ENCODE measurements at places on chromosomes 2 and 18. TPM values are rescaled to one million over a fixed set of nuclear protein-coding genes. Genes with fewer than 3 reads are reported as not detected.

DNA sequence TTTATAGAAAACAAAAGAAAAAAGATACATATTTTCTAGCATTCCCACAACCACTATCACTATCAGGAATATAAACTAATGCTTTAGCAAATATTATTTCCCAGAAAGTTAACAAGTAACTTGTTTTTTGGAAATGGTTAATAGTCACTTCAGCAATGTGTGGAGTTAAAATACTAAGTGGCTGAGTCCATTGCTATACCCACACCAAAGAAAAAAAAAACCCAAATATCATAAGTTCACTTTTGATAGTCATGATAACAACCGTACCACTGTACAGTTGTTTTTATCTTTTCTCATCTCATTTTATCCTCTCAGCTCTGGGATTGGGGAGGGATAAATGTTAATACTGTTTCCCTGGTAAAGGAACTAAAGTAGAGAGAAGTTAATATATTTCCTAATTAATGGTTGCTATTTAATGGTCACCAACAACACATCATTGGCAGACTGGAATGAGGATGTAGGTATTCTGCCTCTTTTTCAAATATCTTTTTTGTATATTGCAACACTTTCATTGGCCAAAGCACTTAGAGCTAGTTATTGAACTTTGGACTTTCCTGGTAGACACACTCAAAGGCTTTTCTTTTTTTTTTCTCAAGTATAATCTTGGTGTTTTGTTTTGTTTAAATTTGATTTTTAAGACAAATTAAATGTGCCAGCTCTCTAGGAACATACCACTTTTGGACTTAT is 18.4 kb upstream of the KANSL1L start:
- DNase-seq = no peak

DNA sequence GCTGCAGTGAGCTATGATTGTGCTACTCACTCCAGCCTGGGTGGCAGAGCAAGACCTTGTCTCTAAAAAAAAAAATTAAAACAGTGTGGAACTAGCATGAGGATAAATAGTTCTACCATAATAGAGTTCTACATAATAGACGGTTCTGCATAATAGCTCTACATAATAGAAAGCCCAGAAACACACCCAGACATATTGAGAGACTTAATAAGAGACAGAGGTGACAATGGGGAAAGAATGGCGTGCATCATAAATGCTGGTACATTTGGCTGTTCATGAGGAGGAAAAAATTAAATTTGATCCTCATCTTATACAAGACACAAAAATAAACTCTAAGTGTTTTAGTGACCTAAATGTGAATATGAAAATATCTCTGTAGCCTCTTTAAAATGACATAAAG is 58.5 kb downstream of the PTRHD1 start:
- DNase-seq = no peak

DNA sequence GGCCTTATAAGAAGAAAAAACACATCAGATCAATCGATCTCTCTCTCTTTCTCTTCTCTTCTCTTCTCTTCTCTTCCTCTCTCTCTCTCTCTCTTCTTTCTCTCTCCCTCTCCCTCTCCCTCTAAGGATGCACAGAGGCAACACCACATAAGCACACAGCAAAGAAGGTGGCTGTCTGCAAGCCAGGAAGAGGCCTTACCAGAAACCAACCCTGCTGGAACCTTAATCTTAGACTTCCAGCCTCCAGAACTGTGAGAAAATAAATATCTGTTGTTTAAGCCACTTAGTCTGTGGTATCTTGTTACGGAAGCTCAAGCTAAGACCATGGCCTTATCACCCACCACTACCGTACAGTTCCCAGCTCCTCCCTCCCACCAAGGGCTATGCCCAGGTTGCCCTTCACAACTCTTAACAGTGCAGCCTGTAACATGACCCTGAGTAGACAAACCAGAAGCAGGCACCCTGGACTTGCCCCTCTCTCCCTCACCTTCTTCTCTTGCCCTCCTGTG is 25.2 kb upstream of the TMEM237 start:
- DNase-seq = no peak

Gene EGR4
- 14.9 TPM for total RNA-seq

DNA sequence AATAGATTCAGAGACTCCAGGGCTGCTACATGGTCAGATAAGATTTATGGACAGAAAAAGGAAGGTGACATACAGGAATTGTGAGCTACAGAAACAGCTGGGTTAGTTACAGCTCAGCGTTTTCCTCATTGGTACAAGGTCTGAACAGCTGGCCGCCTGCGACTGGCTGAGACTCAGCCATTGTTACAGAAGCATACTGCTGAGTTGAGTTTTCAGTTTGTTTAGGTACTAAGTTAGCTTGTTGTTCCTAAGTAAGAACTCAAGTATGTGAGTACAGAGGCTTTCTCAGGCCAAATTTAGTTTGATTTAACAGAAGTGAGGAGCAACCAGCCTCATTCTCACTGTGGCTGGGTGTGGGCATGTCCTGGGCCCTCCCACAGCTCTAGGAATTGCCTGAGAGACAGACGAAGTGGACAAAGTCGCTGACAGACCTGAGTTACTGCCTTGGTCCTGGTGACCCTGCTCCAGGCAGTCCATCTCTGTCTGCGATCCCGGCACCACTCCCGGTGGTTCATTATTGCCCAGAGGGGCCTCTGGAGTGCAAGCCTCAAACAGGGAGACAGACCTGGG is 27.8 kb upstream of the RHOB start:
- no peak for DNase-seq

Gene OSBPL6
- 2.6 TPM for total RNA-seq

DNA sequence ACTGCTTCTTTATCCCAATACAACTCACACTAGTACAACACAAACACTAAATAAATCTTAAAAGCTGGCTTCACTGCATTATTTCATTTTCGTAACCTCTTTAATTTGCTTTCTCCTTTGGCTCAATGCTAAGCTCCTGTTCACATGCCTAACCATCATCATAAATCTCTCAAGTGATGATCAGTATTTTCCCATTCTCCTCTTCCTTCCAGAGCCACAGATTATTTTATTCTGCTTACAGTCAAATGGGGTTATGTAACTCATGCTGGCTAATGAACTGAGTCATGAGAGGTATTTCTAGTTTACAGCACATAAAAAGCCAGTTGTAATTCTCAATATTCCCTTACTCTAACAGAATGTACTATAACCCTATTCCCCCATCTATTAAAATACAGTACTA is 350.4 kb upstream of the ZC3H15 start:
- no peak for DNase-seq

GRCh38 chr2:62303788-62304187 is 107.9 kb downstream of the B3GNT2 start:
- no peak for DNase-seq

Gene NDC80
- 15.4 TPM for total RNA-seq

Gene IL1RL1
- total RNA-seq = 5.8 TPM

DNA sequence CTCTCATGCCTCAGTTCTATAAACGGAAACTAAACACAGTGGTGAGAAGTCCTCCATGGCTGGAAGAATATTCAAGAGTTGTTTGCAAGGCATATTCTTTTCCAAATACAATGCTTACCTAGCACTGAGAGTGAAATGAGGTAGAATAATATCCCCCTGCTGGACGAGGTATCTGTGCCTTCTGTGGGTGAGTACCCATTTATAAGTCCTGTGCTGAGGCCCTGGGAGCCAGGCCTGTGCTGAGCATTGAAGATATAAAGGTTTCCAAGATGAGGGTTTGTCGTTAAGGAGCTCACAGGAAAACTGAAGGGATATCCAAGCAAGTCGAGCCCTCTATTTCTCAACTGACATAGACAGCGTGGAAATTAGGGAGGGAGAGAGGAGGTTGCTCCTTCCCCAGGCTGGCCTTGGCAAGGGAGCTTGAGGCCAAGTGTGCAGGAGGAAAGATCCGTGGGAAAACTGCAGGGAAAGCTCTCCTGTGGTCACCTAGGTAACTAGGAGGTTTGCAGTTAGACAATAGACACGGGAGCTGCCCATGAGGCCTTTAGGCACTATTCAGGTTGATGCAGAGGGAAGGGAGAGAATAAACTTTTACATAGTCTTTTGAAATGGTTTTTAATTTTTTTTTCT is 17.6 kb downstream of the PTPRM start:
- DNase-seq = no peak

- no peak for DNase-seq
Observed at GRCh38 chr2:227862741-227863588, 8.5 kb upstream of the DAW1 start.

- DNase-seq = no peak
Observed at GRCh38 chr18:3538456-3538855, 88.5 kb downstream of the TGIF1 start.

GRCh38 chr2:152558158-152558984 is 158.9 kb downstream of the PRPF40A start:
- DNase-seq = no peak

GRCh38 chr2:159616286-159616701 is at the start of gene BAZ2B:
Gene BAZ2B, minus strand, starts transcription at chr2:159616548. Its CDS starts 137,829 bp downstream, at chr2:159478719.
- DNase-seq = peak; percentile 60

- peak; percentile 29 for DNase-seq
Observed at GRCh38 chr2:207767461-207768167, 2.1 kb downstream of the FZD5 start.

DNA sequence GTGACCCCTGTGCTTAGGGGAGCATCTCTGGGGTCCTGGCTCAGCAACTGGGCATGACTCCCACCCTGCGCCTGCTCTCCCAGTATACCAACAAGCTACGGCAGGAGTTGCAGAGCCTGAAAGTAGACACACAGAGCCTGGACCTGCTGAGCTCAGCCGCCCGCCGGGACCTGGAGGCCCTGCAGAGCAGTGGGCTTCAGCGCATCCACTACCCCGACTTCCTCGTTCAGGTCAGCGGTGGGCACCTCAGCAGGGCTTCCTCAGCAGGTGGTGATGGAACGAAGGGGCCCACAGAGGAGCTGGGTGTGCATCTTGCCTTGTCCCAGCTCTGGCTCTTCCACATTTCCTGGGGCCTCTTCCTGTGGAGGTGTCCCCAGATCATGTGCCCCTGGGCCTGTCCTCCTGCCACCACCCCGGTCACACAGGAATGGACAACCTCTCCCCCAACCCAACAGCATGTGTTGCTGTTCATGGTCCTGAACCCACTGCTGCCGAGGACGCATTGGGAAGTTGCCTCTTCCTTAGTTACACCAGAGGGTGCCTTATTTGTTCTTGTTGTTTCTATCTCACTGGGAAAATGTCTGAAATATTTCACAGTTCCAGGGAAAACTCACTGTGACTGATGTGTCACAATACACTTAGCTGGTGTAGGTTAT is 10.8 kb downstream of the PROM2 start:
- no peak for DNase-seq

Gene IL36G
- 0.68 TPM for total RNA-seq

GRCh38 chr2:111169924-111170323 is 49.2 kb downstream of the BCL2L11 start:
- no peak for DNase-seq

- DNase-seq = no peak
Observed at GRCh38 chr18:37482002-37482401, 83.6 kb downstream of the CELF4 start.

GRCh38 chr2:230781130-230781797 is 68.6 kb downstream of the CAB39 start:
- no peak for DNase-seq

Gene LHCGR
- 1.5 TPM for total RNA-seq

Gene DYNAP
- total RNA-seq = 0.24 TPM

GRCh38 chr2:189498205-189498604 is 56.9 kb downstream of the WDR75 start:
- DNase-seq = peak; percentile 22

DNA sequence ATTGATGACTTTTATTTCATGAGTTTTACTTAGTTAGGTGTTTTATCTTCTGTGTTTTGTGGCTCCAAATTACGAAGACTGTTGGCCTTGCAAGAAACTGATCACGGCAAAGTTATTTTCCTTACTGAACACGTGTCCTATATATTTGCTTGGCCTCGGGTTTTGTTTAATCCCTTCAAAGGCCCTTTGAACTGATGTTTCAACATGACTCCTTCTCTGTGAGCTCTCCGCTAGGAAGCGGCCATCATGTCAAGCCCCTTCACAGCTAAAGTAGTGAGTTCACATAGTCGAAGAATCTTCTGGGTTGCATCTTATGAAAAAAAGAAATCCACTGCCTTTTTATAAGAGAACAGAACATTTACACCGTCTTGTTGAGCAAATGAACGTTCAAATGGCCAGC is 159.3 kb downstream of the GBX2 start:
- DNase-seq = no peak

GRCh38 chr18:61172624-61173023 is 160.6 kb upstream of the CDH20 start:
- no peak for DNase-seq

Gene SOX11
- 0.08 TPM for total RNA-seq

Gene CAPN14
- total RNA-seq = 1.1 TPM

Gene HNMT
- 20.8 TPM for total RNA-seq

DNA sequence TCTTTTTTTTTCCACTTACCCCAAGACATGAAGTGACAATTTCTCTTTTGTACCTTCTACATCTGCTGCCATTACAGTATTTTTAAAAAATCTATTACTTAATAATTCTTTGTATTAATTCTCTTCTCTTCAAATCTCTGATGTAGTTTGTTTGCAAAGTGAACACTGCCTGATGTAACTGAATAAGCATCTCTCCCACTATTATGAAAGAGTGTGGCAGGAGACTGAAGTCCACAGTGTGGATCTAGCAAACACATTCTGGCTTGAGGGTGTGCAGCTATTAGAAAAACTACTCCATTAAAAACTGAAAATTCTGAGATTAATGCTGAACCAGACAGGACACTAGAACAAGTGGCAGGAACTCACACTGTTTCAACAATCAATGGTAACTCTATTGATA is 5.0 kb upstream of the SERPINB8 start:
- DNase-seq = no peak

Gene IL18RAP
- 0.16 TPM for total RNA-seq

- DNase-seq = no peak
Observed at GRCh38 chr18:10659000-10659399, 133.2 kb downstream of the NAPG start.

GRCh38 chr2:42060028-42060427 is 12.2 kb downstream of the PKDCC start:
- DNase-seq = no peak

Gene CRYGC
- 2.2 TPM for total RNA-seq

- no peak for DNase-seq
Observed at GRCh38 chr2:23571085-23571484, 186.1 kb downstream of the KLHL29 start.

Gene PDE11A
- 2.2 TPM for total RNA-seq

- no peak for DNase-seq
Observed at GRCh38 chr18:54794823-54795222, 33.5 kb upstream of the RAB27B start.

Gene ANO7
- total RNA-seq = 1.9 TPM

DNA sequence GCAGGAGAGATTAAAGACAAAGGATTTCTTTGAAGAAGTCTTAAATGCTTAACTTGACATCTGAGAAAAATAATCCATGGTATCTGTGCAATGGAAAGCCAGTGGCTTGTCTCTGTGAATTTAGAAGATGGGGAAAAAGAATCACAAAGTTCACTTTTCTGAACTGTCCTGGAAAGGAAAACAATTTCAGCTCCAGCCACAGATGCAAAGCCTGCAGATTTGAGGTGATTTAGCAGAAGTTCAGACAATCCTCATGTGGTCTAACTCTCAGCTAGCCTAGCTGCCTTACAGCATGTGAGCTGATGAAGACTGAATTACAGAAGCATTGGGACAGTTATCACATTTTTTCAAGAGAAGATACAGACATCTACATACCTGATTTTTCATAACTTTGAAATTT is 126.7 kb upstream of the ITGB6 start:
- DNase-seq = no peak

GRCh38 chr2:32772638-32773447 is 145.0 kb downstream of the TTC27 start:
- DNase-seq = no peak

Data from testis (tissue), 5 donors.